Activated T-helper 1 cell treated with Interleukin-2 at 50 U/mL for 16 hours (primary cell): ENCODE measurements at places on chromosomes 3 and 15.

DNA sequence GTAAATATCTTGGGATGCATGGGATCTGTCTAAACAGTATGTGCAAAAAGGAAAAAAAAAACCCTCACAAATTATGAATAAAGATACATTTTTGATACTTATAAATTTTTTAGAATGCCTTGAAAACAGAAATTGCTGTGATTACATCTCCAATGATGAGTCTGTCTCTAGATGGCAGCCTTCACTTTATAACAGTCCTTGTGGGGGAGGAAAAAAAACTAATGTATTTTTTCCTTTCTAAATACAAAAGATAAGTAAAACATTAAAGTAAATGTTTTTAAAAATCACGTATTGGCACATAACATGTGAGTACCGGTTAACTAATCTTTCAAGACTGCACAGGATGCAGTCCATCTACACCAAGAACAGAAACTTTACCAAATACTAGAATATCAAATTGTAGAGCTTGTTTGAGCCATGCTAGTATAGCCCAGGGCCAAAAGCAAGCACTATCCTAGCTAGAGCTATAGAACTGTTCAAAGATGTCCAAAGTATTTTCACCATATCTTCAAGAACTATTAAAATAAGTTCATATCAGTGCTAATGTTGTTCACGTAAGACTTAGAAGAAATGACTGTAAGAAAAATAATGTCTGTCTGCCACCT, 206.4 kb downstream of the STAG1 start:
- no peak for DNase-seq

- DNase-seq: no peak
Measured at GRCh38 chr15:41756198-41756597, 18.1 kb upstream of the MAPKBP1 start.

DNA sequence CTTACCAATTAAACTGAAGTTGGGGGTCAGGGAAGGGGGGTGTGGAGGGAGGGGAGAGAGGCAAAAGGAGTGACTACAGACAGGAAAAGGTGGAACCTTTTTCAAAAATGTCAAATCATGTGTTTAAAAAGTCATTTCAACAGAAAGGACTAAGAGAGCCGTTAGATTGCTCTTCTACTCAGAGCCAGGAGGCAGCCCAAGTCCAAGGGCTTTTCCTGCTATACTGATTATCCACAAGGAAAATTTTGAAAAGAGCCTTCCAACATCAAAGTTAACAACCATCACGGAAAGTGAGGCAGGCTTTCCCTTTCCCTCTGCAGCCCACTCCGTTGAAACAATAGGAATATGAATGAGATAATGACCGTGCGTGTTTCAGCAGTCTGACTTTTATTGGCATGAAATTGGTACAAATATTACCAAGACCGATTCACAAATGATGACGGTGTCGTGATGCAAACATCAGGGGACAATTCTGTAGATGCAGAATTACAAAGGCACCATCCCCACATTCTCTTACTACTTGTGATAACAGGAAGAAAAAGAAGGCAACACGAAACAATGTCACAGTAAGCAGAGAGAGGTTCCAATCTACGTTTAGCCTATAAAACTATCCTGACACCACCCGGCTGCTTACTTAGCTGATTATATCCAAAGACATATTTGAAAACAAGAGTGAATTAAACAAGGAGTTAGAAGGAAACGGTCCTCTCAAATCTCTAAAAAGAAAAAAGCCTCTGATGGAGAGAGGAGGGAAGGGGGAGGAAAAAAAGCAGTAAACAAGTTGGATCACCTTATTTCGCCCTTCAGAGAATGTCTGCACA, 453.7 kb downstream of the FOXP1 start:
- no peak for DNase-seq

DNA sequence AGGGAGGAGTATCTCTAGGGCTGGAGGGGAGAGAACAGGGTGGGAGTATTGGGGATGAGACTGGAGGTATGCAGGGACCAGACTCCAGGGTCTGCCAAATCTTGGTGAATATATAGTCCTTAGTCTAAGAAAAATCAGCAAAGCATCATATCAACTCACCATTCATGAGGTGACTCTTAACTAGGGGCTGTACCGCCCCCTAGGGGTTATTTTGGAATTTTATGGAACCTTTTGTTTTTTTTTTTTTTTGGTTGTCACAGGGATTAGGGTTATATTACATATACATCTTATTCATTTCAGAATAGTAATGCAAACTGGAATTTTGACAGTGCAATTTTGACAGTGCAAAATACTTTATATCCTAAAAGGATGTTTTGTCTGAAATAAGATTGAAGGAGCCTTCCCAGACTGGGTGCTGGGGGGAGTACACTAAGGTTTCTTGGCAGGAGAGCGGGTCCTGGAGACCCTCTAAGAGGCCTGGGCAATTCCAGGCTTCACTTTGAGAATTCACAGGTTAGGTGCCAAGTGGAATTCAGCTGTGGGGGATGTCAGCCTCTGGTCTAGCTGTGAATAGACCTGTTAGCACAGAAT, 7.5 kb downstream of the CMTM7 start:
- no peak for DNase-seq

GRCh38 chr3:133491481-133492059, 81.9 kb upstream of the CDV3 start:
- DNase-seq: no peak

- DNase-seq: no peak
Measured at GRCh38 chr3:170180079-170180907, 1.2 kb downstream of the PHC3 start.

GRCh38 chr3:51243924-51244323, 141.2 kb upstream of the MANF start:
- DNase-seq: no peak

GRCh38 chr3:182165234-182165633, 453.5 kb downstream of the SOX2 start:
- no peak for DNase-seq

GRCh38 chr3:150129166-150129565, 158.5 kb upstream of the PFN2 start:
- DNase-seq: no peak

GRCh38 chr3:177385186-177385585, 187.9 kb upstream of the TBL1XR1 start:
- DNase-seq: no peak

- no peak for DNase-seq
Measured at GRCh38 chr3:190673148-190673547, 159.3 kb downstream of the IL1RAP start.

- DNase-seq: no peak
Measured at GRCh38 chr15:77557564-77557963, 75.1 kb downstream of the LINGO1 start.

- DNase-seq: no peak
Measured at GRCh38 chr15:37572401-37572800, 362.0 kb upstream of the TMCO5A start.

DNA sequence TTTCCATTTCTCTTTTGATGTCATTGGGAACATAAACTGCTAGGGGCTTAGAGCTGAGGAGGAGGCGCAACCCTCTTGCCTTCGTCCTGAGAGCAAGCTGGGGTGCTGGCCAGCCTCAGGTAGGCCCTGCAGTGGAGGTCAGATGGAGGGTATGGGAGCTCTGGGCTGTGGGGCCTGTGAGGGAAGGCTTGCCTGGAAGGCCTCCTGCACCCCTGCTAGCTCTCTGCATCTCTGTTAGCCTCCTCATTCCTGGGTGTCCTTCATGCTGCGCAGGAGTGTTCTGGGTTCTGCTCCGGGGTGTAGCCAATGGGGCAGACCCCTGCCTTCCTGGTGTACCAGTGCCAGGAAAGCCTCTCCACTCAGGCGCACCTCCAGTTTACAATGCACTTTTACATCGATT, 11.8 kb downstream of the GP5 start:
- no peak for DNase-seq

- no peak for DNase-seq
Measured at GRCh38 chr15:99604865-99605264, 39.1 kb downstream of the MEF2A start.

GRCh38 chr3:123338620-123339061, 110.2 kb downstream of the ADCY5 start:
- DNase-seq: no peak

DNA sequence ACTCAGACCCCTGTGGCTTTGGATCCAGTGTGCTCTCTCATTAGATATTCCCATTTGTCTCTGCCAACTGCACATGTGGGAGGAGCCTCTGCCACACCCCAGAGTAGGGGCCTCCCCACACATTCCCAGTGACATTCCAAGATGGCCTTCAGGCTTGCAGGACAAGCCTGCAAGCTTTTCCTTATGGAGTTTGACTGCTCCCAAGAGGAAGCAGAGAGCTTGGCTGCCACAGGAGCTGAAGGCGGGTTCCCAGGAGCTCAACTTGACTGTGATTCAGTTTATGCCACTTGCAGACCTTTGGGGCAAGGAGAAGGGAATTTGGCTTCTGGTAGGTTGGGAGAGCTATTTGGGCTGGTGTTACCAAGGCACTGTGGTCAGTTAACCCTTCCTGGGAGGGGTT, 22.5 kb upstream of the EPHB1 start:
- no peak for DNase-seq

DNA sequence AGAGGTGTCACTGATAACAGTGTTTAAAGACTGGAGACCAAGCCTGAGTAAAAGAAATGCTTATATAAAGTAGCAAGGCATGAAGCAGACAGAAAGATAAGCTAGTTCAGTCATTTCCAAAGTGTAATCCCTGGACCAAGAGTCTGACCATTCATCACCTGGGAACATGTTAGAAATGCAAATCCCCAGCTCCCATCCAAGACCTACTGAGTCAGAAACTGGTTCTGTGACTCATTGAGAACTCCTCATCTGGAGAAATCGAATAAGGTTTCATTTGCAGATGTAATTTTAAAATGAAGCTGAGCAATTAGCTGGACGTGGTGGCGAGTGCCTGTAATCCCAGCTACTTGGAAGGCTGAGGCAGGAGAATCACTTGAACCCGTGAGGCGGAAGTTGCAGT, 473.9 kb upstream of the UBE2E2 start:
- no peak for DNase-seq

- no peak for DNase-seq
Measured at GRCh38 chr3:23435318-23435717, 232.2 kb downstream of the UBE2E2 start.

DNA sequence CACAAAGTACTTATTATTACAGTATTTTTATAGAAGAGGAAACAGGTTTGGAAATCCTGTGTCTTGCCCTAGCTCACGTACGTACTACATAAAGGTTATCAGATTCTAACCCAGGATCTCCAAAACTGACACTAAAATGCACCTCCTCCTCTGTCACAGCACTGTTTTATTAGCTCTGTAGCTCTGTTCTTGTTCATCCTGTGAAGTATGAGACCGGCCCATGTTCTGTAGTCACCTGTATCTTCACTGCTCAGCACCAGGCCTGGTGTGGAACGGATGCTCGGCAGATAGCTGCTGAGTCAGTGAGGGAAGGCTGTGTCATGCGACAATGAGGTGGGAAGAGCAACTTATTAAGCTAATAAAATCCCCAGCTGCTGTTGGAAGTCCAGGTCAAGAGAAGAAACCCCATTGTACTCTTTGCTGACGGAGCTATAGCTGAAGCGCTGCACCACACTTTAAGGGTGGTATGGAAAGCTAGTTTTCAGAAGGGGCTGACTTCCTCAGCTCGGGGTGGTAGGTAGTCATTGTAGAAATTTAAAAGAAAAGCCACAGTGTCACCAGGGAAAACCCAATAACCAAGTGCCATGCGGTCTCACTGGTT, 22.8 kb downstream of the BCL2A1 start:
- DNase-seq: no peak

GRCh38 chr3:149701977-149702350, 44.1 kb upstream of the WWTR1 start:
- DNase-seq: no peak

DNA sequence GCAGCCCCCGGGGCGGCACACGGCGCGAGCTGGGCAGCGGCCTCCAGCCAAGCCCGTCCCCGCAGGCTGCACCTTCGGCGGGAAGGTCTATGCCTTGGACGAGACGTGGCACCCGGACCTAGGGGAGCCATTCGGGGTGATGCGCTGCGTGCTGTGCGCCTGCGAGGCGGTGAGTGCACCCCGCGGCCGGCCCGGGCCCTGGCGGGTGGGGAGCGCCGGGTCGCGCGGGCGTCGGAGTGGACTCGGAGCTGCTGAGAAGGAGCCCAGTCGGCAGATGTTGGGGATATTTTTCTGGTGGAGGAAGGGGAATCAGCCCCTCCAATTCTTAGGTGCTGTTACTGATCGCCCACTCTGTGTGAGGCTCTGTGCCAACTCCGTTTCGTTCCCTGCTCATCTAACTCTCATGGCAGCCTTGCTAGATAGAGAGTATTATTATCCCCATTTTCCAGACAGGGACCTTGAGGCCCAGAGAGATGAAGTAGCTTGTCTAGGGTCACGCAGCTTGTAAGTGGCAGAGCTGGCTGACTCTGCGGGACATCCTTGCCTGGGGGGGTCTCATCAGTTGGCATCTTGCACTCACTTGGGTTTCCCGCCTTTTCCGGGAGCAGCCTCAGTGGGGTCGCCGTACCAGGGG, 890 bp downstream of the CHRD start:
- DNase-seq: no peak

GRCh38 chr3:53192608-53193007, 31.6 kb downstream of the PRKCD start:
- DNase-seq: no peak

- DNase-seq: no peak
Measured at GRCh38 chr3:46892285-46893145, 15.0 kb downstream of the PTH1R start.

DNA sequence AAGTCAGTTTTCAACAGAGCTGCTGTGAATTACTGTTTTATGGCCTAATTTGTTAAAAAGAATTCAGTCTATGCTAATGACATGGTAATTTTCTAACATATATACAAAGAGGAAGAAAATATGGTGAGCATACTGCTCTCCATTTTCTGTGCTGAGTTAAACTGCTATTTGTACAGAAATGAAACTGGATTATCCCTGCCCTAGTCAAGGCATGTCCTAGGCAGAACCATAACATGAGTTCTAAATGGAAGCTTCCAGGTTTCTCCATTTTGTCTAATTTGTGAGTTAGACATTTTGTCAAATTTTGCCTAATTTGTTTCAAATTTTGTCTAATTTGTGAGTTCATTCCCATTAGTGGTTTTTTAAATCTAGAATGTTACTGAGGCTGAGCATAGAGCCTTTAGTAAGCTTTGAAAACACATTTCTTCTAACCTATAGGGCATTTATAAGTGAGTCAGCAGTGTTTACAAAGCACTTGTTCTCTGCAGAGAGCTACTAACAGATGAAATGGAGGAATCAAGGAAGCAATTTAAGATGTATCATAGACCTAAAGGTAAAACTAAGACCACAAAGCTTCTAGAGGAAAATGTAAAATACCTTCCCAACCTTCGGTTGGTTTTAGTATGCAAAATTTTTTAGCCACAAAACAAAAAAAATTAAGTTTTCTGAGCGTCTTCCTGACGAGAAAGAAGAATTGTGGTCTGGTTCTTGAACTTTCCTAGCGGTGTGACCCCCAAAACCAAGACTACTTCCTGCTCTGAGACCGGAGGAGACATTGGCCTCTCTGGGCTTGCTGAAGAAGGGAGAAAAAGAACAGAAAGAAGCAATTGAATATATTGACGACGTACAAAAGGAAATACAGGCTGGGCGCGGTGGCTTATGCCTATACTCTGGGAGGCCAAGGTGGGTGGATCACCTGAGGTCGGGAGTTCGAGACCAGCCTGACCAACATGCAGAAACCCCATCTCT, 9.8 kb downstream of the P2RY14 start:
- no peak for DNase-seq

- no peak for DNase-seq
Measured at GRCh38 chr15:81595752-81596151, 221.7 kb upstream of the TMC3 start.

- no peak for DNase-seq
Measured at GRCh38 chr3:133973249-133973980, 56.3 kb downstream of the SLCO2A1 start.

- DNase-seq: no peak
Measured at GRCh38 chr15:56659197-56659596, 74.1 kb downstream of the ZNF280D start.

- DNase-seq: no peak
Measured at GRCh38 chr3:186869253-186870100, 27.0 kb downstream of the ADIPOQ start.
